GM12892 (cell line): ENCODE measurements at places on chromosomes 3 and 15.

DNA sequence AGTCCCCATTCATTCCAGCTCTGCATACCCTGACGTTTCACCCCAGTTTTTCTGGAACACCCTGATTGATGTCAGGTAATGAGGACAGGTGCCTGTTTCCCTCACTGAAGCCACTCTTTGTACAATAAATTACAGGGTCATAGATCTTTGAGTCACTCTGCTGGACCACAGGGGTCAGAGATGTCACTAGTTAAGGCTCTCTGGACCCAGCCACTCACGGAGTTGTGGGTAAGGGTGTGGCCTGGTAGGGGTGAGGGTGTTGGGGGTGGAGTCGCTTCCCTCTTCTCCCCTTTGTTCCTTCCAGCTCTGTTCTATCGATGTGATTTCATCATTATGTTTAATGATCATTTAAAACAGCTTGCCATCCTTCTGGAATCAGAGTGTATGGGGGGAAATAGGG lies 512 bp downstream of the IQCF5 start:
- DNase-seq, result no peak

DNA sequence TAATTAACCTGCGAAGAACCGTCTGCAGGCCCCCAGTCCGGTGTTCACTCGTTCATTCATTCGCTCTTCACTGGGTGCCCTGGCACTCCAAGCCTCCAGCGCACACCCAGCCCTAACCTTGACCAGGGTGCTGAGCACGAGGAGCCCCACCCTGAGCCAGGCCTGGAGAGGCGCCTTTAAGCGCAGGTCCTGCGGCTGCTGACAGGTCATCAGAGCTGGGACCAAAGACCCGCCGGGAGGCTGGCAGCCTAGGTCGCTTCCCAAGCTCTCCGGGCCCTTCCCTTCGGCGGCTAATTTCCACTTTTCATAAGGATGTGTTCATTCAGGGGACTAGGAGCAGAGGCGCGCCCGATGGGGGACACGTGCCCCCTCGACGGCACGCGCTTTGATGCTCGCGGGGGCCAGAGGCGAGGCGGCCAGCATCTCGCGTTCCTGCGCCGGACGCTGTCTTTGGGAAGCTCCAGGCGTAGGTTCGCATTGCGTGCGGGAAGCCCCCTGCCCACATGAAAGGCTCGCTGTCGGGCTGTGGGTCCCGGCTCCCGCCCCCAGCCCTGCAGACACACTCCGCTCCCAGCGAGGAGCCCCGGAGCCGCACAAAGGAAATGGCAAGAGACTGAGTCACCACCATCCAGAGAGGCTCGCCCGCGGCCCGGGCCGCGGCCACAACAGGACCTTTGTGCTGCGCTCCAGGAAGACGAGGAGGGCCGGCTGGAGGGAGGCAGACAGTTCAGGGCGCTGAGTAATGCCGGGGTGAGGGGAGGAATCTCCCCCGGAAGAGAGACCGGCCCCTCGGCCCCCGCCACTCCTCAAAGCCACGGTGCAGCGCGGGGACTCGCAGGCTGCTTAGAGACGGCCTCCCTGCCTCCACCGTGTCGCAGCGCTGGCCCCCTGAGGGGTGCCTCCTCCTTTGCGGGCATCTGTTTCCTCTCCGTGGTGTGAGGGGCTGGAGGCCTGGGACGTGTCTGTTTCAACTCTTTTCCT lies 266.4 kb upstream of the HES1 start:
- DNase-seq, result no peak

DNA sequence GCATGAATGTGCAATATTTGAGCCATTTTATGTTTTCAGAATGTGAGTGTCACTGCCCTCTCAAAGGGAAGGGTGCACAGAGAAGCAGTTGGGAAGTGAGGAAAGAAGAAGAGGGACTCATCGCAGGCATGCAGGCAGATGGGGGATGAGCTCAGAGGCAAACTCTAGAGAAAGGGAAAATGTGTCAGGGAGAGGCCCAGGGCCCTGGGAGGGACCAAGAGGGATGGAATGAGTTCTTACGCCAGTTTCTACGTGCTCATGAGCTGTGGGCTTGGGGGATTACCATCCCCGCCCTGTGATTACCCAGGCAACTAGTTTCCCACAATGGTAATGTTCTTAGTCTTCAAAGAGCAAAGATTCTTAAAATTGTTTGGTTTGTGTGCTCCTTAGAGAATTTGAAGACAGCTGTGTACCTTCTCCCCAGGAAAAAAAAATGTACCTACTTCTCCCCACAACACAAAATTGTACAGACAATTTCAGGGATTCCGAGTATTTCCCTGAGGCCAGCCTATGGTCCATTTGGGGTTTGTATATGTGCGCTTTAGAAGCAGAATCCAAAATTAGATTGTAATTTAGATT lies 17.8 kb downstream of the GCSAM start:
- DNase-seq, result no peak

DNA sequence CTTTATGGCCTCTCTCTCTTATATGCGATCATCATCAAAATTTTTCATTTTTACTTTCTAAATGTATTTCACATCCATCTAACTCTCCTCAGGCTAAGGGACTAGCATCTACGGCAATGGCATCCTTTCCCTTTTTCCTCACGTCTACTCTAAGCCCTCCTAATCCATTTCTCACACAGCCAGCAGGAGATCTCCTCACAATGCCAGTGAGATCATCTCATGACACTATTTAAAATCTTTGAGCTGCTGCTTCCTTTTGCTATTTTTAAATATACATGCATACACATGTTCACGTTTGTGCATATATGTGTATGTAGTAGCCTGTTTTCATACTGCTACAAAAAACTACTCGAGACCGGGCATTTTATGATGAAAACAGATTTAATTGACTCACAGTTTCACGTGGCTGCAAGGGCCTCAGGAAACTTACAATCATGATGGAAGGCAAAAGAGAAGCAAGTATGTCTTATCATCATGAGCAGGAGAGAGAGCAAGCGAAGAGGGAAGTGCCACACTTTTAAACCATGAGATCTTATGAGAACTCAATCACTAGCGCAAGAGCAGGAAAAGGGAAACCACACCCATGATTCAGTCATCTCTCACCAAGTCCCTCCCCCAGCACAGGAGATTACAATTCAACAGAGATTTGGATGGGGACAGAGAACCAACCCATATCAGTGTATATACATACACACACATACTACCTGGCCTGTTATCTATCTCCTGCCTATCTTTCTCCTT lies 599.2 kb upstream of the ROBO1 start:
- DNase-seq, result no peak
